Effector memory CD4-positive, alpha-beta T cell (primary cell): ENCODE measurements at places on chromosomes 16 and 17.
A peak's percentile ranks its signal among the peaks of the same experiment; 100 is the strongest.

DNA sequence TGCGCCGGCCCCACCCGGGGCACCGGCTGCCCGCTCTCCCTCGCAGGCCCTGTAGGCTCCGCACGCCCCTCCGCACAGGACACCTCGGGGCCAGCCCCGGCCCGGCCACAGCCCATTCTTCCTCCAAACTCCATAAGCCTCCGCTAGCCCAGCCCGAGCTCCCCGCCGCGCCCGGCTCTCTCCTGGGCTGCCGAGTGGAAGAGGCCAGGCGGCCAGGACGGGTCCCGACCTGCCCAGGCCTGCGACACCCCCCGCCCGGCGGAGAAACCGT, 397 bp downstream of the NCOR1 start:
- peak overlapping the region; percentile 91 for H3K4me3 ChIP-seq
- no peaks in the 10 kb centered on the region for H3K27me3 ChIP-seq
- H3K36me3 ChIP-seq: peaks cover 5% of the 10 kb centered on the region
- DNase-seq: no peak
- peak overlapping the region; percentile 82 for H3K27ac ChIP-seq

GRCh38 chr16:12095275-12096156, 119.0 kb downstream of the SNX29 start:
- peaks cover 10% of the 10 kb centered on the region for H3K4me1 ChIP-seq
- peak; percentile 39 for DNase-seq
- H3K36me3 ChIP-seq: no peaks in the 10 kb centered on the region
- H3K27me3 ChIP-seq: no peaks in the 10 kb centered on the region
- no peak overlapping the region for H3K27ac ChIP-seq

DNA sequence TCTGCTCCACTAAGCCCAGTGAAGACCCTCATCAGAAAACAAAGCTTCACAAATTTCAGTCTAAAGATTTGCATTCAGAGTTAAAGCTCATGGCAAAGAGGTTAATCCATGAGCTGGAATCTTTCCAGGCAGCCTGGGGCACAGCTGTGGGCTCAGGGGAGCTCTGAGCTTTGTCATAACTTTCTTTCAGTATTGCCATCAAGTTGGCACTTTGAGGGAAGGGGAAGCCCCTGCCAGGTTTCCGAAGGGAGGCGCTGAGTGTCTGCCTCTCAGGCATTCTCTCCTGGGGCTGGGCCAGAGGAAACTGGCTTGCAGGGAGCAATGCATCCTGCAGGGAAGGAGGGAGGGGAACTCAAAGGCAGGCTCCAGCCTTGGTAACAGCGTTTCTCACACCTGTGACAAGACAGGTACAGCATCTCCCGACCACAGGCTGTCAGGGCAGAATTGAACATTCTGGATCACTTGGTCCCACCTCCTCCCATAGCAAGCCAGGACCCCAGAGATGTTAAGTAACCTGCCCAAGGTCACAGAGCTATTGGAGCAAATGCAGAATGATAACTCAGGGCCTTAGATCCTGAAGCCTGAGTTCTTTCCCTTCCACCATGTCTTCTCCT, 3.9 kb downstream of the LPO start:
- H3K27me3 ChIP-seq: peaks cover 3% of the 10 kb centered on the region
- no peaks in the 10 kb centered on the region for H3K4me1 ChIP-seq
- no peak for DNase-seq
- H3K4me3 ChIP-seq: no peak overlapping the region

GRCh38 chr17:48732688-48733629, 4.4 kb upstream of the HOXB13 start:
- H3K4me3 ChIP-seq: no peak overlapping the region
- peaks cover 16% of the 10 kb centered on the region for H3K4me1 ChIP-seq
- H3K27ac ChIP-seq: no peak overlapping the region
- H3K27me3 ChIP-seq: peaks cover 56% of the 10 kb centered on the region
- H3K36me3 ChIP-seq: no peaks in the 10 kb centered on the region

DNA sequence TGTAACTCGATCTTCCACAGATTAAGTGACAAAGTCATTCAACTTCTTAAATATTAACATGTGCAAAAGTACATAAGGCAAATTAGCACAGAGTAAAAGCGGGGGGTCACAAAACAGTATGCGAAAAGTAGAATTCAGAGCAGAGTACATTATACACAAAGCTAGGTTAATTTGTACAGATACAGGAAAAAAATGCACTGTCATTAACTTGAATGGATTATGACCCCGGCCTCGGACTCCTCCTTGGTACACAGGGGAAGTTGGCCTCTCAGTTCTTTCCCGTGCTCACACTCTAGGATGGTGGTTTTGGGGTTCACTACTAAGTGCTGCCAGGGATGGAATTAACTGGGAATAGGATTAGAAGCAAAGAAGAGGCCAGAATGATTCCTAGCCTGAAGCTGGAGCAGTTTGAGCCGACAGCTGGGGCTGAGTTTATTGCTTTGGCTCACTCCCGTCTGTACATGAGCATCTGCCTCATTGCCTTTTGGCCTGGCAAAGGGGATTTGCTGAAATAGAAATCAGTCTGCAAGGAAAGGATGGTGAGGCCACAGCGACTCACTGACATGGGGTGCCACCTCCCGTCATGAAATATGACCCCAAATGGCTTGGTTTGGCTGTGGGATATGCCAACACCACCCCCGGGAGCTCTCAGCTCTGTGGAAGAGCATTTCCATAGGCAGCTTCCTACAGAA, 23.6 kb downstream of the NTN1 start:
- peaks cover 5% of the 10 kb centered on the region for H3K27me3 ChIP-seq
- H3K36me3 ChIP-seq: no peaks in the 10 kb centered on the region
- H3K4me3 ChIP-seq: no peak overlapping the region
- no peak for DNase-seq
- no peak overlapping the region for H3K27ac ChIP-seq

DNA sequence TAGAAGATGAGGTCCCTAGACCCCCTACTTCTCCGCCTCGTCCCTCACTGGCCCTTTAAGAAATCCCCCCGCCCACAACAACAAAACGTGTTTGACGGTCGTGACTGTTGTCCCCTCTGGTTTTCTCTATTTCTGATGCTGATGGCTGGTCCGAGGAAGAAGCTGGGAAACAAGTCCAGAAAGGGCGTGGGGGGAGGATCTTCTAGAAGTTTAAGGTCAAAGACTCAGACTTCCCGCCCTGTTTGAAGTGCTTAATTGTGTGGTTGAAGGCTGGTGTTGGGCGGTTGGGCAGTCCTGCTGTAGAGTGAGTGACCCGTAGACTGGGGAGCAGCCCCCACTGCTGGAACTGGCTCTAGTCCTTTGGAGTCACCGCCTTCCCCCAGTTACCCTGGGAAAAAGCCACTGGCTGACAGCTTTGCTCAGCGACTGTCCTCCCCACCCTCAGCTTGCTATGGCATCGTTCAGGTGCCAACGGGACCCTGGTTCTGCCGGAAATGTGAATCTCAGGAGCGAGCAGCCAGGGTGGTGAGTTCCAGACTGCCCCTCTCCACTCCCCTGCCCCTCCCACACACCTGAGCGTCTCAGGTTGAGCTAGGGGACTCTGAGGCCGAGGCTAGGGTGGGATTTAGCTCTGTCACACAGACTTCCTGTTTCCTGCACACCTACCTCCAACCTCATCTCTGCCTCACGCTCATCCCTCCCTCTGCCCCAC, 1.6 kb downstream of the MLLT6 start:
- peak overlapping the region; percentile 84 for H3K4me3 ChIP-seq
- peaks cover 25% of the 10 kb centered on the region for H3K4me1 ChIP-seq
- H3K27ac ChIP-seq: peak overlapping the region; percentile 69

DNA sequence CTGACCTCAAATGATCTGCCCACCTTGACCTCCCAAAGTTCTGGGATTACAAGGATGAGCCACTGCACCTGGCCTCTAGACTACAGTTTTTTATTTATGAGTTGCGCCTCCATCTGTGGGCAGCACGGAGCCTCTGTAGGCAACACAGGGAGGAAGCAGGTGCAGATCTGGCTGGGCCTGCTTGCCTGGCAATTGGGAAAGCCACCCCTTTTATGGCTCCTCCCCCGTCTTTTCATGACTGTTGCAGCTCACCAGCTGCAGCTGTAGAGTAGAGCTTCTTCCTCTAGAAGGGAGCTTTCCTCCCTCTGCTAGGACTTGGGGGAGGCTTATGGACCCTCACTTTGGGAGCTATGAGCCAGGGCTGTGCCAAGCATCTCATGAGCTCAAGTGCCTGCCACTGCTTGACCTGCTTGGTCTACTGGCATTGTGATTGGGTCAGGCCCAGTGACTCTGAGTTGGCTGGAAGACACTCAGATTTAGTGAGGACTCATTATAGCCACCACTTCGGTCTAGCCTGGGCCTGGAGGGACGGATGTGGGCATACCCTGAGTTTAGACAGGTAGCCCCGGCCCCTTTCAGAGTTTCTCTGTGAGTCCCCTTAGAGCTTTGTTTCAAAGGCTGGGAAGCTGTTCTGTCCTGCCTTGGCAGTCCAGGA, 6.9 kb upstream of the SLC7A6 start:
- no peak overlapping the region for H3K27ac ChIP-seq
- peaks cover 24% of the 10 kb centered on the region for H3K36me3 ChIP-seq
- H3K27me3 ChIP-seq: no peaks in the 10 kb centered on the region
- H3K4me1 ChIP-seq: peaks cover 4% of the 10 kb centered on the region

GRCh38 chr17:37672548-37673078, 29.4 kb upstream of the DDX52 start:
- peaks cover 3% of the 10 kb centered on the region for H3K27me3 ChIP-seq
- no peaks in the 10 kb centered on the region for H3K36me3 ChIP-seq
- no peak for DNase-seq
- no peak overlapping the region for H3K4me3 ChIP-seq
- H3K4me1 ChIP-seq: no peaks in the 10 kb centered on the region
